Activated T-helper 1 cell treated with anti-CD3 and anti-CD28 coated beads, Interleukin-2, amount 50 U/mL, for 16 hours (primary cell): ENCODE measurements at places on chromosomes 7 and 10.

DNA sequence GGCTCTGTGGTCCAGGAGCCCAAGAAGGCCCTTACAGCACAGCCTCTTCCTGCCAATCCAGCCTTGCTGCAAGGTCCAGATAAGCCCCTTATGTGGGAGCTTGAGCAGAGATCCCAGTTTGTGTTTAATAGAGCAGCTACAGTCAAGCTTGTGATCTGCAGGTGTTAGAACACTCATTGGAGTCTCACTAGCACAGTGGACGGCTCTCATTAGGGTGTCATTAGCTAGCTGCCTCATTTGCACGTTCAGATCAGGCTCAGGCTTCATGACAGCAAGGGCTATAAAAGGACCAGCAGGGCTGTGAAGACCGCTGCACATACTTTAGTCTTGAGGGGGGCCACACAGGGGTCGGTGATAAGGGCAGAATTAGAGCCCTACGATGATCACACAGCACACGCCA, 443.2 kb downstream of the RPS24 start:
- DNase-seq = no peak

DNA sequence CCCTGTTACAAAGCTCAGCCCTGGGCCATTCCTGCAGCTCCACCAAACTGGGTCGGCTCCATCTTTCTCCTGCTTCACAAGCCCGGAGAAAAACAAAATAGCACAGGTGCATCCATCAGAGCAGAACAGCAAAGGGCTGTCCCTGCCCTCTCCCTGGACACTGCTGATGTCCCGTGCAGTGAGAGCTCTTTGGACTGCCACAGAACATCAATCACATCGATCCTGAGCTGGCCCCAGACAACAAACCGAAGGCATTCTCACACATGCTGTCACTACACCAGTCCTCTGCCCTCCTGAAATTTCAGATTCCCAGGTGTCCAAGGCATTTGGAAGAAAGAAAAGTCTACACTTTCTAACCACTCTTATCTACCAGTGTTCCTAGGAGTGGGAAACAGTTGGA, 427.1 kb upstream of the ZMIZ1 start:
- no peak for DNase-seq

GRCh38 chr7:41047789-41048191, 655.1 kb downstream of the INHBA start:
- DNase-seq = no peak

DNA sequence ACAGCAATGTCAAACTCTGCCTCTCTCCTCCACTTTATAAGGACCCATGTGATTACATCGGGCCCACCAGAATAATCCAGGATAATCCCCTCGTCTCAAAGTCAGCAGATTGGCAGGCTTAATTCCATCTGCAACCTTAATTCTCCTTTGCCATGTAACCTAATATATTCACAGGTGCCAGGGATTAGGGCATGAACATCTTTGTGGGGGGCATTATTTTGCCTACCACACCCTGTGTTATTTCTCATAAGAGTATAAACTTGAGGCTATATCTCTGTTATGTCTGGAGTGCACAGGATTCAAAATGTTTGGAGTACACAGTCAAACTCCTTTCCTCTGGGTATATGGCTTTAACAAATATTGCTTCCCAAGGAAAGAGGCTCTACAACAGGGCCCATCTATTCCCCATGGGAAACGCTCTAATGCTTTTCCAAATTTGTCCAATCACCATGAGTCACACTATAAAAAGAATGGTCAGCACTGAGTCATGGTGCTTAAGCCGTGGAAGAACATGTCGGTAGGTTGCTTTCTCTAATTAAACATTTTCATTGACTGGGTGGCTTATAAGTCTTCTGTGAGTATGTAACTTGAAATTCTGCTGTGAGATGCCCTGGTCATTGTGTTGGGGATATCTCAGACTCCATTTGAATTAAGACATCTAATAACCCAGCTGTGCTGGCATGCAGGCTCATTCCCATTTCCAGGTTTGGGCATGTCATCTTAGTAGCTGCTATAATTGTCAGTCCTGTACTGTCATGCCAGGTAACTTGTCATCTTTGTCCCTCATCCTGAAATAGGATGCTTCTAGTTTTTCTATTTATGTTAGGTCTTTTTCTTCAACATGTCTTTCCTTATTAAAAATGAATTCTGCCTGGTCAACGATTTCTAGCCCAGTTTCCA, 11.5 kb upstream of the AKR1B10 start:
- no peak for DNase-seq

GRCh38 chr7:117872561-117873309, 506 bp downstream of the CTTNBP2 start:
- no peak for DNase-seq

- no peak for DNase-seq
Measured at GRCh38 chr10:104201636-104202035, 30.5 kb downstream of the CFAP43 start.
